Fibroblast of skin of right biceps (primary cell): ENCODE measurements at places on chromosomes 7 and 10.

- DNase-seq = peak; percentile 89
These were observed 194.8 kb upstream of the PTN start for GRCh38 chr7:137538361-137538762.

DNA sequence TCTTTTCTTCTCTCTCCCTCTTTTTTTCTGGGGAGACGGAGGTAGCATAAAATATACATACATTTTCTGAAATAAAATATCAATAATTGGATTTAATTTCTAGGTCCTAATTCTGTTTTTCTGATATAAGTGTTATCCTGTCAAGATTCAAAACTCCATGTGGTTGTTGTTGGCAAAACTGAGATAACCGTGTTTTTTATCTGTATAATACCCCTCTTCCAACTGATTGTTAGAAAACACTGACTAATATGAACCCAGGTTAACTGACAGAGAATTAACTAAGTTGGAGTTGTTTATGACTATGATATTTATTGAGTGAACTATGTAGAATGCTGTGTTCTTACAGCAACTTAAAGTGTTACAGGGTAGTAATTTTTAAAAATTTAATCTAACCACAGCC is 236.5 kb upstream of the KAT6B start:
- no peak for DNase-seq

- DNase-seq = peak; percentile 7
These were observed 945 bp downstream of the ADD3 start for GRCh38 chr10:110008518-110009339.

DNA sequence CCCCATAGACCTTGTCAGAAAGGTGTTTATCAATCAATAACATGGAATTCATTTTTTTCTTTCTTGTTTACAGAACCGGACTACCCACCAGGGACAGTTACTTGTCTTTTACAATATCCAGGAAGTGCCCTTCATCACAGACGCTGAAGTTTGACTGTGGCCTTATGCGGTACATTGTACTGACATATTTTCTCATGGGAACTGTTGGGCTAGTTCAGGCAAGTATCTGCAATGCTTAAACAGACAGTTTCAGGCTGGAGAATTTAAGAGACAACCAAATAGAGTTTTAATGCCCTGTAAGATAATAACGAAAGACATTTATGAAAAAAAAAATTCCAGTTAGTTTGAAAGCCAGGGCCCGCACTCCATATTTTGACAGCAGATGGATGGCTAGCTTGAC is 246.4 kb downstream of the GATA3 start:
- DNase-seq = no peak

DNA sequence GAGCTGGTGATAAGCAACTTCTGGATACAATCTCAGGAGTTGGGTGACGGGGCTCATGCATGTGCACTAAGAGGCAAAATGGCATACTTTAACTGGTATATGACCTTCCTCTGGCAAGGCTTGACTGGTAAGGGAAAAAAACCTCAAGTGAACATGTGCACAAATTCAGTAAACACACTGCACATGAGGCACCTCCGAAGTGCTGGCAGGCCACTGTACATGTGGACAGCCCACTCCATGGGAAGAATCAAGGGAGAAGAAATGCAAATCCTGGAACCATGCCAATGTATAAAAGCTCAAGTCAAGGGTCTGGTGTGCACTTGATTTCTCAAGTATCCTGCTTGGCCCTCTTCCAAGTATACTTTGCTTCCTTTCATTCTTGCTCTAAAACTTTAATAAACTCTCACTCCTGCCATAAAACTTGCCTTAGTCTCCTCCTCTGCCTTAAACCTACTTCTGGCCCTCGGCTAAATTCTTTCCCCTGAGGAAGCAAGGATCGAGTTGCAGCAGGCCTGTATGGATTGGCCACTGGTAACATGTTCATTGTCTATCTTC is 167.2 kb downstream of the RAMP3 start:
- DNase-seq = no peak

DNA sequence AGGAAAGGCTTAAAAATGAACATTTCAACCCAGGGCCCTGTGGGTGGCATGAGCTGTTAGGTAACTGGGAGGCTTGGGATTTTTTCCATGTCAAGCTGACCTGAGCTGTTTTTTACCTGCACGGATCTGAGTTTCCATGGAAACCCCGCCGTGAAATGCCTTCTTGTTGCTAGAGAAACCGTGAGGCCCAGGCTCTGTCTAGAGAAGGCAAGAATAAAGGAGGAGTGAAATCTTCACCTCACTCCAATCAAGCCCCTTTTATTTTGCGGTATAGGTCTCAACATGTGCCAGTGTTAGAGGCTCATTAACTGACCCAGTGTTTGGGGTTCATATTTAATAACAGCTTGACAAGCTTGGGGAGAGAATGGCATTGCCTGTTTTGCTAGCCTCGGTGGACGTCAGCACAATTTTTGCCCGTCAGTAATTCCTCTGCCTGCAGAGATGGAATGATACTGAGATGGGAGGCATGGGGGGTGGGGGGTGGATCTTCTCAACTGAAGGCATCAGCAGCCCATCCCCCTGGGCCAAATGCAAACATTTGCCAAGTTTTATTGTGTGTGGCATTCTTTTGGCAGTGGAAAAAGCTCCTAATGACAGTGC is 48.9 kb upstream of the PDCD4 start:
- DNase-seq = no peak

DNA sequence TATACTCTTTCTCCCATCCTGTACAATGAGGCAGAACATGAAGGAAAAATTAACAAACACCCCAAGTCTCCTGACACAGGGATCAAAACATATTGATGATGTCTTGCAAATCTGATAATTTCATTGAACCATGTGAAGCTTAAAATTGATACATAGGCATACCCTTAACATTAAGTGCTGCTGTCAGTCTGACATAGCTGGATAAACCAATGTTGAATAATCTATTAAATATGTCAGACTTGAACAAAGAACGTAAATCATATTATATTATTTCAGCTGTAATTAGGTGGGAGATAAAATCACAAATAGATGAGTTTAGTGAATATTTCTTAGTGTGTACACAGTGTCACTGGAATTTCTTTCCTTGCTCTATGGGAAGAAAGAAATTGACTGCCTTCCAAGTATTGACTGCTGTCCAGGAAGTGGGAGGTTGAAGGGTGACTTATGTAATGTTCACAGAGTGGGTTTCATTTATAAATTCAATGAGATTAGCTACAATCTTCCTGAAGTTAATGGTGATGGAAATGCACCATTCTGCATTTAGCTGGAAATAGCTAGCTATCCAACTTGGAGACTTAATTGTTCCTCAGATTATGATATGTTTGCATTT is 170.8 kb downstream of the AUTS2 start:
- peak; percentile 43 for DNase-seq

DNA sequence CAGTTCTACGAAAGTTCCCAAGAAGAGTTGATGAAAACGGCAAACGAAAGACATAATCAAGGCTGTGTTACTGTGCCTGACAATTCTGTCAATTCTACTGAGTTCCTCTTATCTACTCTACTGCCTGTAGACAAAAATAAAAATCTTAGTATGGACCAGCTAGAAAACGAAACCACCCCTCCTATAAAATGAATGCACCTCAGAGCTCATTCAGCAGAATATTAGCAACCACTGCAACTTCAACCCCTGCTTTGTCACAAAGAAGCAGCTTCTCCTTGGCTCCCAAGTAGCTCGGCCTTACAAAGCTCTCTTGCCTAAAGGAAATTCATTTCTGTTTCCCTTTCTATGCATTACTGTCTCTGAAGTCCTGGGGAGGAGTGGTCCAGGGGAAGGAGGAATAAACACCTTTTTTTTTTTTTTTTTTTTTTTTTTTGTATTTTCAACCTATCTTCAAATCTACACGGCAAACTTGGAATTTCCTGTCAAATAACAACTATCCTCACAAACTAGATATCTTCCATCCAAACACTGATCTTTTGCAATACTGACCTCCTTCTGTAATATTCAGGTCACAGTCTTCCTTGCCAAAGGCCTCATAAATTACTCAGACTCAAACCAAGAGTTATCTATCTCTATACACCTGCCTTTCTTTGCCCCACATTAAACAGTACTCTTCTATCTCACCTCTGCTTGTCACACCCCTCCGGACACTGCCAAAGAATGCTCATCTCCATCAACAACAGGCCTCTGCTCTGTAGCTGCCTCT is 74.3 kb downstream of the GLI3 start:
- DNase-seq = no peak

DNA sequence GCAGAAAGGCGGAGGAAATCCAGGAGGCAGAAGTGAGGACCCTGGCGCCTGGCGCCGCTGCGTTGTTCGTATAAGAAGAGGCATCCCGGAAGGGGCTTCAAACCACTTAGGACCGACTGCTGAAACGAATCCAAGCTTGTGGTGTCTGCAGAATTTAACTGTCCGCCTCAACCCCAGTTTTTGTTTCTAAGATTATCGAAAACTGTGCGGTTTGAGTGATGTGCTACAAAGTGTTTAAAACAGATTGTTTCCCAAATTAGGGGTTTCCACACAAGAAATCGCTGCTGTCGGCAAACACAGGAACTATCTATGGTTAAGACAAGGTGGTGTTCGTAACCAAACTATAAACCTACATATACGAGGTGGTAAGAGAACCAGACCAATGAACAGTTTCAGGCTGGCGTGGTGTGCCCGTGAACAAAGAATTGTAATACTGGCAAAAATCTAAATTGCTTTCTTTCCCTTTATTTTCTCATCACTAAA is 835 bp upstream of the DGKI start:
- DNase-seq = peak; percentile 30

DNA sequence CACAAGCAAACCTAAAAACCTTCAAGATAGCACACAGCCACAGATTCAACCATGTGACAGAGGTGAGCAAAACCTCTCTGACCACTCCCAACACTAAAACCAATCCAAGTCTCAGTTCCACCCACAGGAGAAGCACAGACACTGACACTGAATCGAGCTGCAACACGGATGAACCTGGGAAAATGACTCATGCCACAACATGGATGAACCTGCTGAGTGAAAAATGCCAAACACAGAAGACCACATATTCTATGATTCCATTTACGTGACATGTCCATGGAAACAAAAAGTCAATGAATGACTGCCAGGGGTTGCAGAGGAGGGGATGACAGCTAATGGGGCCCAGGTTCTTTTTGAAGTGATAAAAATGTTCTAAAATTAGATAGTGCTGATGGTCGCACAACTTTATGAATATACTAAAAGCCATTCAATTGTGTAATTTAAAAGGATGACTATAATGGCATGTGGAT is 22.0 kb downstream of the CYTH3 start:
- DNase-seq = peak; percentile 80

GRCh38 chr7:108380517-108380916 is 75.7 kb downstream of the NRCAM start:
- no peak for DNase-seq

- DNase-seq = no peak
These were observed 53.8 kb upstream of the PFKFB3 start for GRCh38 chr10:6148908-6149307.

DNA sequence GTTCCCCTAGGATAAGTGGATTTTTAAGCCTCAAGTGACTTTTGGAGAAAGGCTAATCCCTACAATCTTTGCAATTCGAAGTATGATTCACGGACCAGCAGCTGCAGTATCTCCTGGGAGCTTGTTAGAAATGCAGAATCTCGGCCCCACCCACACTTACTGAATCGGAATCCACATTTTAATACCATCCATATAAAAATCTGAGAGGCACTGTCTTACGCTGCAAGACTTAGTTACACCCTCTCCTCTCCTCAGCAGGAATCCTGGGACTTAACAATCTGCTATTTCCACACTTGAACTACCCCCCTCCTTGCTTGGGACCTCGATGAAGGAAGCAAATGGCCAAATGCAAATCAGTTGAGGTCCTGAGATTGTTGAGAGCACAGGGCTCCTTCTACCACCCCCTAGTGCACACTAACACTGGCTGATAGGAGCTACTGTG is 21.0 kb downstream of the ITPRIP start:
- DNase-seq = peak; percentile 66

DNA sequence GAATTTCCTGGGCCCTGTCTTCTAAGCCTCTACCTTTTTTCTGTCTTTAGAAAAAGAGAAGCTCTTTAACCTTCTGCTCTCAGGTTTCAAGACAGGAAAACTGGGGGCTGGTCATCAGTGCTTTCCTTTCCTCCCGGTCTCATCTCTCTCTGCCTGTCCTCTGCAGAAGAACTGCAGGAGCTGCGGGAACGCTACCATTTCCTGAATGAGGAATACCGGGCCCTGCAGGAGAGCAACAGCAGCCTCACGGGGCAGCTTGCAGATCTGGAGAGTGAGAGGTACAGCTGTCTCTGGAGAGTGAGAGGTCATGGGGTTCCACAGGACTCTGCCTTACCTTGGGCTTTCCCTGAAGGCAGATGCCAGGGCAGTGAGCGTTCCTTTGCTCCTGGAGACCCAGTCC is 12.7 kb downstream of the CCDC136 start:
- no peak for DNase-seq

DNA sequence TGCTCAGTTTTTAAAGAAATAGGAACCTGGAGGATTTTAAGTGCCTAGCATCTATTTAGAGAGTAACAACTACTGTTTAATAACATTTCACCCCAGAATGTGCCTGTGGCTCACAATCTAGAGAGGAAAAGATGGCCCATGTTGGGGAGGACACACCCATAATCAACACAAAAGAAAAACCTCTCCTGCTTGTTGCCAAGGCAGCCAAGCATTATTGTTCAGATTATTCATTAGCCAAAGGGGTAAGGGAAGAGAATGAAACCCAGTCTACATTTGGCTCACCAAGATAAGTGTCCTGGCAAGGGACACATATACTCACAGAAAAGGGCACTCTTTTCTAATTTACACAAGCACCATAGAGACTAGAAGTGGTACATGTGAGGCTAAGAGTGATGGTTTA is 17.7 kb upstream of the IFIT1B start:
- DNase-seq = no peak

DNA sequence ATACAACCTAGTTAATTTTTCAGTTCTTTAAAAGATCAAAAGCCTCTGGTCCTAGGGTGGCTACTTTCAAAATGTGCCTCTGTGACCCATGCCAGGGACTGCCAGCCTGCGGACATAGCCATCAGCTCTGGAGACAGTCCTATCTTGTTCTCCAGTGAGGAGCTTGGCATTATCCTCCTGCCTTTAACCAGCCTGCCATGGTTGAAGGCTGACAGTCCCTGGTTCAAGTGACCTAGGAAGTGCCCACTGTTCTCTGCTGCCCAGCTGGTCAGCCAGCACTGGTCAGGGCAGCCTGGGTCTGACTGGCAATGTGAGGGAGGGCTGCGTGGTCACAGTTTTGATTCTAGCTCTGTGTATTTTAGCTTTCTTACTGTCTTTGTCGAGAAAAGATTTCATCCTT is 18.1 kb upstream of the ARHGAP22 start:
- DNase-seq = no peak

DNA sequence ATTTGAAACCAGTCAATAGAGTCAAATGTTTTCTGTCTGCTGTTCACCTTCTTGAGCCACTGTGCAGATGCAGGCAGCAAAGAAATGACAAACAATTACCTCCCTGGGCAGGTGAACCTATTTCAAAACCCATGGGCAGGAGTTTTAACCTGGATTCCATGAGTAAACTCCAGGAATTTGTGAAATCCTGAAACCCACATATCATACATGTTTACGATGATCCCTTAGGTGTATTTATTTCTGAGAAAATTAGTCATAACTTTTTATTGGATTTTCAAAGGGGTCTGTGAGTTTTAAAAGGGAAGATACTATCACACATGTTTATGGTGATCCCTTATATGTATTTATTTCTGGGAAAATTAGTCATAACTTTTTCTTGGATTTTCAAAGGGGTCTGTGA is 59.8 kb downstream of the ARL5B start:
- DNase-seq = no peak
